ENCODE measurements at places on chromosomes 6 and 20.

GRCh38 chr6:130020073-130020906 is 1.9 kb downstream of the L3MBTL3 start:
- DNase-seq = peak; percentile 49

GRCh38 chr6:30689022-30689865 is 1.5 kb downstream of the NRM start:
- no peak for DNase-seq

DNA sequence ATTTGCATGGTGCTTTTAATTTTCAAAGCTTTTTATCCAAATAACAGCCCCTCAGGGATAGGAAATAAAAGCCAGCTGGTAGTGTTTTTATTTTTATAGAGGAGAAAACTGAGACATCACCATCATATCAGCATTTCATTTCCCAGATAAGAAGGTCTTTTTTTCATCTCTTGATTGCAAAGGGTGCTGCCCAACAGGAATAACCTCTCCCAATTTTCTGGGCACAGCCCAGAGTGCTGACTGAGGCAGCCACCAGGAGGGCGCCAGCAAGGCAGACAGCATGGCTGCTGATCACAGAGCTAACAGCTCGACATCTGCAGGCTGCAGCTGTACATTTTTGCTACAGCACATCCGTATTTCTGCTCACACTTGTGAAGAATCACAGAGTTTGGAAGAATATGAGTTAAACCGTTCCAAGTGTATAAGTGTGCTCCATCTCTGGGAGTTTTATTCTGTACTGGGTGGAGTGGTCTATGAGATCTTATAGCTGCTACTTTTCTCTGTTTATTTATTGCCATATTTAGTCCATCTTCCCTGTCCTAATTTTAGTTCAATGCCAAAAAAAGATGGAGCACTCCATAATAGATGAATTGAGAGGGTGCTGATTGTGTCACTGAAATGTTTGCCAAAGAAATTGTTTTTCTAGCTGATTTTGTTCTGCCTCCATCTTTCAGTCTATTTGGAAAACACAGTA is 85.5 kb upstream of the C20orf144 start:
- no peak for DNase-seq

DNA sequence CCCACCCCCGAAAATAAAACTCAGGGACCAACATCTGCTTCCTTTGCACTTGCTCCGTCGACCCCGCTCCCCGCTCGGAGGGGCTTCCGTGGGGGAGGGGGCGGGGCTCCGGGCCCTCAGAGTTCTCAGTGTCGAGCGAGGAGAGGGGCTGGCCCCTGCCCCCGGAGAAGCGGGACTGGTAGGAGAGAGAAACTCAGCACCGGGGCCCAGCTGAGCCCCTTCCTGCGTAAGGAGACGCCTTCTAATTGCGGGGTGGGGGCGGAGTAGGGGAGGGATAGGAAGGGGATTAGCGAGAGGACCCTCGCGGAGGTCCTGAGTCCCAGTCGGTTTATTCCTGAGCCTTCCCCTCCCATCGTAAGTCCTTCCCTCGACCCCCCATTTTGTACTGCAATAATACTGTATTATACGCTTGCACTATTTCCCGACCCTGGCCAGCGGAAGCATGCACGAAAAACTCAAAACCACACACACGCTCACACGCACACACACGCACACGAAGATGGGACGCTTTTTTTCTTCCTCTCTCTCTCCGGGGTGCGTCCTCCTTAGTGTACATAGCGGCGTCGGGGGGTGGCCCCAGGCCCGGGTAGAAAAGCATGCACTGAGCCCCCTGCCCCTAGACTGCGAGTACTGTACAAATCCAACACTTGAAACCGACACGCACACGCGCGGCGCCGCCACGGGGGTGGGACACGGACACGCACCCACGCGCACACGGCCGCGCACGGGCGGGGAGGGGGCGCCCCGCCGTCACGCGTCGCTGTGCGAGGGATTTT is 22.1 kb upstream of the SLC22A7 start:
- DNase-seq = peak; percentile 56

- DNase-seq = peak; percentile 84
These were observed at the start of gene UST for GRCh38 chr6:148746363-148747144. UST (plus strand) TSS chr6:148747030; CDS start chr6:148747431, 401 bp downstream.

DNA sequence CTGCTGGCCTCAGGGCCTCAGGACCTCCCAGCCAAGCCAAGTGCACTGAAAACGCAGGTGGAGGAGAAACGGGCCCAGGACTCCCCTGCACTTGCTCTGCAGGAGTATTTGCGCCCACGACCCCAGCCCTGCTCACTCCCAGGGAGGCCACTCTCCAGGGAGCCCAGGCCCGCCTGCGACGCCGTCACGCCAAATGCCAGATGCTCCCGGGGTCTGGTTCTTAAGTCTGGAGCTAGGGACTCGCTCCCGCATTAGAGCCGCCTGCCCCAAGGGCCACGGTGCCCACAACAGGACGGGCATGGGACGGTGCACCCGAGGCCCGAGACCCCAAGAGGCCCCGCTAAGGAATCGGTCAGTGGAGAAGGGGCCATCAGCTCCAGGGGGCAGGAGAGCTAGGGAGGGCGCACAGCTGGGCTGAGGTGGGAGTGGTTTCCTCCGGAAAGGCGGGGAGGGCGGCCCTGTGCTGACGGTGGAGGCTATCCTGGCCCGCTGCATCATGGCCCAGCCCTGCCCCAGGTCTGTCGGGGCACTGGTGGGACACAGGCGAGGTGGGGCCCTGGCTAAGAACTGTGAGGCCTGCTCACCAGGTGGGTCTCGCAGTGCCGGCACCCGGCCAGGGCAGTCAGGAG is 44.1 kb upstream of the CHRNA4 start:
- no peak for DNase-seq

DNA sequence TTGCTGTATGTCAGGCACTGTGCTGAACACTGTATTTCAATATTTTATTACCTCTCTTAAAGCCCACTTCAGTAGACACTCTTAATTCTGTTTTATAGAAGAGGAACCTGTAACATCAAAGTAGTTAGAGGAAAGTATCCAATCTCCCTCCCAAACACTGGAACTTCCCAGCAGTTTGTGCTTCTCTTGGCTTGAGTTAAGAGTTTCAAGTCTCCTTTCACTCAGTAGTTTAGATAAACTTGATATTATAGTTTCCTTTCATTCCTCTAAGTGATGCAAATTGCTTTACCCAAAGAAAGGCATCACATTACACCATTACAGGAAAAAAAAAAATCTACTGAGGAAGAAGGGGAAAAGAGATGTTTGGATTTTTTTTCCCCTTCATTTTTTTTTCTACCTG is 164.3 kb downstream of the TSHZ2 start:
- no peak for DNase-seq
